Stomach (tissue), 19 donors: ENCODE measurements at places on chromosomes 16 and 17. TPM values are rescaled to one million over a fixed set of nuclear protein-coding genes. Genes with fewer than 3 reads are reported as not detected.
A peak's percentile ranks its signal among the peaks of the same experiment; 100 is the strongest.

The GPRC5B gene
- 52.2 TPM for total RNA-seq

The CDRT15L2 gene
- not detected for total RNA-seq

The C1QL1 gene
- total RNA-seq = 16.3 TPM

The KRTAP9-2 gene
- not detected for total RNA-seq

The GPR142 gene
- total RNA-seq = not detected

The TVP23A gene
- total RNA-seq = not detected

The HID1 gene
- total RNA-seq = 304 TPM

DNA sequence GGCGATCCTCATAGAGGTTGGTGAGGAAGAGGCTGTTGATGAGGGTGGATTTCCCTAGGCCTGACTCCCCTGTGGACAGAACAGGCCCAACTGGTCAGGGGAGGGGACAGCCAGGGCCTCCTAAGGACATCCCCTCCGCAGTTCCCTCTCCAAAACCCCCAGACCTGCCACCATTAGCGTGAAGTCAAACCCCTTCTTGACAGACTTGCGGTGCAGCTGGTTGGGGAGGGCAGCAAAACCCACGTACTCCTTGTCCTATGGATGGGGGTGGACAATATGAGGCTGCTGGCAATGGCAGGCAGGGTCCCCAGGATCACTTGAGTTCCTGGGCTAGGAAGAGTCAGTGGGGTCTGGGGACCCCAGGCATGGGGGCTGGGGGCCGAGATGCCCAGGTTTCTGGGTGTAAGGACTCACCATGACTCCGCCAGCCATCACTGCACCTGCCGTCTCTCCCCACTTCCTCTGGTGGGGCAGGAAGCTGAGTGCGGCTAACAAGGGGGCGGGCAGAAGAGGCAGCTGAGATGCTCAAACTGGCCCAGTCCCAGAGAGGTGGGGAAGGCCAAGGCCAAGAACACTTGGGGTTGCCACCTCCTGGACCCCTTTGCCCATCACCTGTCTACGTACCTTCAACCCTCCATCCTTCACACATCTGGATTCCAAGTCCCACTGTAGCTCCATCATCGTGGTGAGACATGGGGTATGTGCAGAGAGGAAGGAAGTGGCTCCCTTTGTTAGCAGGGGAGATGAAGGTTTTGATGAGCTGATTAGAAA lies at the start of gene SEPTIN1:
SEPTIN1 (minus strand) TSS at position 451 of the 771 bp plus-strand sequence; CDS start at position 432, 19 bp downstream.
- no peak for DNase-seq

GRCh38 chr17:48800626-48801217 lies 16.3 kb downstream of the TTLL6 start:
- no peak for DNase-seq

- peak; percentile 70 for DNase-seq
These were observed 215.5 kb downstream of the MRTFB start for GRCh38 chr16:14286368-14287230.

DNA sequence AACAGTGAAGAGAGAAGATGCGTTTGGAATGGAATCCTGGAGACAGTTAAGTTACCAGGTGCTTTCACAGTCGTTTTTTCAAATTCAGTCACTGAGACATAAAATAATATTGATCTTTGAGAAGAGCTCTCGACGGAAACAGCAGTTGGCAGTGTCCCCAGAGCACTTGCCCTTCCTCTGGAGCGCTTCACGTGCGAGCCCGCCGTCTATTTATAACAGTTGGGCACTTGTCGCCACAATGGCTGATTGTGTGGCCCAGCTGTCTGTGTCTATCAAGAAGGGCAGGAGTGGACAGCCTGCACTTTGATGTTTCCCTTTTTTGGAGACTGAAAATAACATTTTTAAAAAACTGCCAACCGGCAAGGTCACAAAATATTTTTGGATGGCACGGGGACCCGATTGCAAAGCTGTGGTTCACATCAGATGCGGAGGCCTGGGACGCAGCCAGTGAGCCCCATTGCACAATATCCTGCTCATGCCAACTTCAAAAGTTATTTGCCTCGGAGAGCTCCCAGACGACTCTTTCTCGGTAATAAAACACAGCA lies 62.9 kb downstream of the ADCY9 start:
- DNase-seq = peak; percentile 65

DNA sequence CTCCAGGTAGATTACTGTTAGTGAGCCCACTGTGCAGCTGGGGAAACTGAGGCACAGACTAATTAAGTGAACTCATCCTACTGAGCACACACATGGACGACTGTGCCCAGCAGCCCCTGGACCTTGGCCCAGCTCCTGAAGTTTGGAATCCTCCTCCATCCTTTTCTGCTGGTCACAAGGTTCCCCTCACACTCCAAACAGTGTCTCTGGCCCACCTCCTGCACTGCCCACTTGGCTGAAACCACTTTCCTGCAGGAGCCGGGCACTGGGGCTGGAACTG lies 3.6 kb downstream of the RHBDF2 start:
- DNase-seq = no peak

DNA sequence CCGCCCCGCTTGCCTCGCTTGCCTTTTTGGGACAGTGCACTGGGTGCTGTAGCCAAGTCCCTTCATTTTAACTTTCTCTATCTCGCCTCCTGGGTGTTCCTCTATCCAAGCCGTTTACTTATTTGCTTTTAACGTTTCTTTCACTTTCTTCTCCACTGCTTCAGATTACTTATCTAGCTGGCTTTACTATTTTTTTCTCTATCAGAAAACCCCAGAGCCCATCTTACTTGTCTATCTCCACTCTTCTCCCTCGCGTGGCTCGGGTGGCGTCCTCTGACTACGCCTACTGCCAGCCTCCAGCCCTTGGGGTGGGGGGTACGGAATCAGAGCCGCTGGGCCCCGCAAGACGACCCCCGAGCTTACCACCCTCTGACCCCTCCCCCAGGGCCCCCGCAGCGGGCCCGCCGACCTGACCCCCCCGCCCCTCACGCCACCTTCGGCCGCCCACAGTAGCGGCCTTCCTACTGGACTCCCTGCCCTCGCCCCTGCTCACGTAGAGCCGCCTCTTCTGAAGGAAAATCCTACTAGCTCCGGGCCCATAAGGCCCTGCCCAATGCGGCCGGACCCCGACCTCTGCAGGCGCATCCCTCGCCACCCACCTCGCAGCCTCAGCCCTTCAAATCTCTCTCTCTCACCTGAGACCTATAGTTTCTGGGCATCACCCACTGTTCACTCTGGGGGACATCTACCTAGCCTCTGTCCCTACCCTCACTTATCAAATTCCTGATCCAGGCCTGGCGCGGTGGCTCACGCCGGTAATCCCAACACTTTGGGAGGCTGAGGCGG lies 1.0 kb upstream of the SLC12A4 start:
- DNase-seq = no peak

GRCh38 chr16:30786936-30787612 lies at the start of gene ZNF629:
ZNF629 (minus strand) TSS chr16:30787205; CDS start chr16:30784482, 2,723 bp downstream.
- peak; percentile 91 for DNase-seq

DNA sequence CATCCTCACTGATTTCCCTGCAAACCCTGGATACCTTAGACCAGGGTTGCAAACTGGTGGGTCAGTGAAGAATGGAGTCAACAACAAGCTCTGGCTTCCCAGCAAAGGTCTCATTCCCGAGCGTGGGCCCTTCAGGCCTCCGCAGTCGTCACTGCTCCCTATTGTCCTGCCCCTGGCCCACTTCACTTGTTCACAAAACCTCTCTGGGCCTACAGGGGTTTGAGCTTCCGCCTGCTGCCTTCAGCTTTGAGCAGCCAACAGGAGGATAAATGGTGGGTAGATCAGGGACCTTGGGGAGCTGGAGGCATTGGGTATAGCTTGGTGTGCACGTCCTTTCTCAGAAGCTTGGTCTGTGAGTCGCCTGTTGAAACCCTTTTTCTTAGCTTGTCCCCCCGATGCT lies 148.8 kb downstream of the KATNIP start:
- no peak for DNase-seq

DNA sequence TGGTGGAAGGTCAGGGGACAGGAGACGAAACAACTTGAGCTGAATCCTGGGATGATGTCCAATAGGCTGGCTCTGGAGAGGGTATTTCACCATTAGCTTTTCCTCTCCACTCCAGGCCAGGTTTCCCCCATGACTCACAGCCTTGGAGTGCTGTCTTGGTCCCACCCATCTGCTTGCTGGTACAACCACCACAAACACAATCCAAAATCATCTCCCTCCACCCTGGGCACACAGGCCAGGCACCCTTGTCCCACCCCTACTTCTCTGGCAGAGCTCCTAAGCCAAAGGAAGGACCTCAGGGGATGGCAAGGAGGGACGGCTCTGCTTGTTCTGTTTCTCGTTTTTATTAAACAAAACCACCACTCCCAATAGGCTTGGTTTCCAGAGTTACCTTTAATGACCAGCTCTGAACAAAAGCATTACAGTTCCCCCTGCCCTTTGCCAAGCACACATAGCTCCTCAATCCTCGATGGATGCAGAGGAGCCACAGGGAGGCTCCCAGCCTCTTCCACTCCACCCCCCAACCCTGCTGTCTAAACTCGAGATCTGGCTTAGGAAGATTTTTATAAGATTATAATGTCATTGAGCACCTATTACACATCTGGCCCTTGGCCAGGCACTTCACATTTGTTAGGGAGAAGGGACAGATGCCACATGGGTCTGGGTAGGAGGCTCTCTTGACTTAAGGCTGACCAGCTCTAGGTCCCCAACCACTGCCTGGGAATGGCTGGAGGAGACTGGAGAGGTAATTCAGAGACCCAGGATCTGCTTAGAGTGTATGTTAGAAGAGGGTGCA lies 13.3 kb downstream of the CAVIN1 start:
- peak; percentile 40 for DNase-seq

GRCh38 chr16:86965840-86966550 lies 351.2 kb downstream of the C16orf95 start:
- peak; percentile 46 for DNase-seq

GRCh38 chr16:60214311-60214710 lies 1480.2 kb upstream of the GOT2 start:
- no peak for DNase-seq

DNA sequence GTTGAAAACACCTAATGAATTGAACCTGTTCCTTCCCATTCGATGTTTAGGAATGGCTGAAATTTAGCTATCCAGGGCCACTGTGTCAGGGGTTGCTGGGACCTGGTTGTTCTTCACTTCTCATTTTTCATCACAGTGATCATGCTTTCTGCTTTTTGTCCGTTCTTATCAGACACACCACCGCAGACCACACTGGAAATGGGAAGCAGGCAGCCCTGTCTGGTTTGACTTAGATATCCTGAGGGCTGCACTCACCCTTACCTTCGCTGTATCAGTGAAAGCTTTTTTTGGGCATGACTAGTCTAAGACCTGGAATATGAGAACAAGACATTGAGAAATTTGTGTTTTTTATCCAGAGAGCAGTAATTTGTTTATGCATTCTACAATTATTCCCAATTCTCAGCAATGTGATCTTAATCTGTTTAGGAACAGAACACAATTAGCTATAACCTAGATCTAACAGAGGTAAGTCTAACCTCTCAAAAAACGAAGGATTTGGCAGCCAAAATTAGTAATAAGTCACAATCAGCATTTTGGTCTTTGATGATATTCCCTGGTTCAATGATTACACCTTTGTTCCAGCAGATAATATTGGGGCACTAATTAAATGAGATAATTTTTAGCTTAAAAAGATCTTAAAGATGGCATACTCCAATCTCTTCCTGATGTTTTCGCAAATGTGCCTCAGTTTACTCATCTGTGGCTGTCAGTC lies 126.0 kb upstream of the GOT2 start:
- no peak for DNase-seq

DNA sequence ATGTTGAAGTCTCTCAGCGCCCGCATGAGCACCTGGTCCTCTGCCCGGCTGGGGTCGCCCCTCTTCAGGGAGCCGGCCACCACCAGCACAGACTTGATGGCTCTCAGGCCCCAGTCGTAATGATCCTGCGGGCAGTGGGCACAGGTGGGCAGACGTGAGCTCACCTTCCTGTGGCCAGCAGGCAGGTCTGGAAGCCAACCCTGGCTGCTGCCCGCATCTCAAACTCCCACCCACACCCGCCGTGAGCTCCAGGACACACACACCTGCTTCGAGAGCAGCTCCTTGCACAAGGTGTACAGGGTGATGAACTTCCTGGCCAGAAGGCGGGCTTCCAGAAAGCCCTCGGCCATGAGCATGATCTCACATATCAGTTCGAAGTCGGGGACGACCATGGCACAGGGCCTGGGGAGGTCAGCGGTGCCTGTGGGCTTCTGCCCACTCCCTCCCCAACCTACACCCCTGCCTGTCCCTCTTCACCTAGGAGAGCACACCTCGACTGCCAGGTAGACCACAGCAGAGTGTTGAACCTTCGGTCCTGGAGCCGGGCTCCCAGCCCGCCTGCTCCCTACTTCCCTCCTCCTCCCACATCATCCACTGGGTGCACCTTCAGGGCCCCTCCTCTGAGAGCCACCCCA lies 82.4 kb downstream of the DNAH17 start:
- no peak for DNase-seq

DNA sequence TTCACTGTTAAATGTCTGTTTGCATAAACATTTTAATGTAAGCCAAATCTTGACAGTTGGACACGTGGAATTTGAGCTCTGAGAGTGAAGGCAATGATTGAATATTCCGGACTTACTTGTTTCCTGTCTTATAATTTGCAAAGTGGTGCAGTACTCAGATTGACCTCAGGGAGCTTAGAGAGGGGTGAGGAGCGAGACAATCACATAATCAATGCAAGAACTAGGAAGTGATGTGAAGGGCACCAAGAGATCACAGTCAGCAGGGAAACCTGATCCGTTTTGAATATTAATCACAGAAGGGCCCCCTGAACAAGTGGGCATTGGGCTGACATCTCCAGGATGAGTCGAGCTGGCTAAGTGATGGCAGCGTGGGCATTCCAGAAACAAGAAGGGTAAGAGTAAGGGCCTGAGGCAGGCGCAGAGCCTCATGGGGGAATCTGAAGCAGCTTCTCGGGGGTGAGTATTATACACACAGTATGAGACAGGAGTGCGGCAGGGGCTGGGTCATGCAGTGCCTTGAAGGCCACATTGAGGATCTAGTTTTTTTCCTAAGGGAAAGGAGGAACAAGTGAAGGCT lies 26.1 kb downstream of the TEX2 start:
- peak; percentile 27 for DNase-seq

DNA sequence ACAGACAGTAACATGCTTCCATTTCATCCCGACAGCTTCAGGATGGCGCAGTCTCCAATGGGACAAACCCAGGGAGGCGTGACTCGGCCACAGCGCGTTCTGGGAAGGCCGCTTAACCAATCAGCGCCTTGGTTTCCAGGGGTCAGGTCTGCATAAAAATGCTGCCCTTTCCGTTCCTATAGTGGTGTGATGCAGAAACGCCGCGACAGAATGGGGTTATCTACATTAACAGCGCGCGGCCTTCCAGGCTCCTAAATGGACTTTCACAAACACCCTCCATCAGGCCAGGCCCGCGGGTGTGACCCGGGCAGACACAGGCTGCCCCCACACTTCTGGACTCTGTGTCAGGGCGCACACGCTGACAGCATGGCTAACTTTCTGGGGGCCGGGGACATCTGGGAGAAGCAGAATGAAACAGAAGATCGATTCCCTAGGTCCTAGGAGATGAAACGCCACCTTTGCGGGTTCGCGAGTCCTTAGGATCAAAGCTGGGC lies 792 bp downstream of the TMEM231 start:
- peak; percentile 95 for DNase-seq
